ENCODE measurements at places on chromosomes 11 and 22.

DNA sequence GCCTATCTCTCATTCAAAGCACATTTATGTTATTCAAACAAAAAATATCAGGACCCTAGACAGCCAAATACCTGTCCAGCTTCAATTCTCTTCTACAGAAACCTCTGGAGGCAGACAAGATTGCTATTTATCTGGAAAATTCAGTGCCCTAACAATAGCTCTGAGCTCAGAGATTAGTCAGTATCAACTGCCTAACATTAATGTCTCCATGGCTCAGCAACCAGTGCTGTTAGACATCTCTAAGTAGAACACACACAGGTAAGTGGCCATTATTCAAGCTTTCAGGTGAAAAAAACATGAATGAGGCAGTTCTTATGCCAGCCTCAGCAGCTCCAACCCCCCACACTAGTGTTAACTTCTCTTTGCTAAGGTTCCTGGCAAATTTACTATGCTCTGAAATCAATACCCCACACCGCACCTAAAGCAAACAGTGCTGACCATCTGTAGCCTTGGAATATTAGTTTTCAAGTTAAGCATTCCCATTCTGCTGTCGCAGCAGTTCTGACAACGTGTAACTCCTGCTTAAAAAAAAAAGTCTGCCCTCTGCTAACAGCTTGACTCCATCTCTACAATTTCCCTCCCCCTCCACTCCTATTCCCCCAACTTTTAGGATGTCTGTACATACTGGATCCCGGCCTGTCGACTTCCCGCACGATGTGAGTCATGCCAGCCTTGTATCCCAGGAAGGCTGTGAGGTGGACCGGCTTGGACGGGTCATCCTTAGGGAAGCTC lies 1.5 kb downstream of the RPL3 start:
- no peak for DNase-seq

DNA sequence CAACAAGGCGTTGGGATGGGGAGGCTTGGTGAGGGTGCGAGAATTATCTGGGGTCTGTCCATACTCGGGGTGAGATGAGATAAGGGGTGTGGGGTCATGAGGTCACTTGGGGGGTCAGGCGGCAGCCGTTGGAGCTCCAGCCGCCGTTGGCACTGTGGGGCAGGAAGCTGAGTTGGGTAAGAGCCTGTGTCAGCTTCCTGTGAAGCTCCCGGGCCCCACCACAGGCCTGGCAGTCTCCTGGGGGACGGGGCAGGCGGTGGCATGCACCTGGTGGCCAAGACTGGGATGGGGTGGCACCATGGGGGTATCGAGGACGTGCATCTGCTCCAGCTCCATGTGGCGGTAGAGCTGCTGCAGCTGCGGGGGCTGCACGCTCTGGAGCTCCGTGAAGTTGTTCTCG lies 7.1 kb upstream of the MYBPC3 start:
- no peak for DNase-seq

DNA sequence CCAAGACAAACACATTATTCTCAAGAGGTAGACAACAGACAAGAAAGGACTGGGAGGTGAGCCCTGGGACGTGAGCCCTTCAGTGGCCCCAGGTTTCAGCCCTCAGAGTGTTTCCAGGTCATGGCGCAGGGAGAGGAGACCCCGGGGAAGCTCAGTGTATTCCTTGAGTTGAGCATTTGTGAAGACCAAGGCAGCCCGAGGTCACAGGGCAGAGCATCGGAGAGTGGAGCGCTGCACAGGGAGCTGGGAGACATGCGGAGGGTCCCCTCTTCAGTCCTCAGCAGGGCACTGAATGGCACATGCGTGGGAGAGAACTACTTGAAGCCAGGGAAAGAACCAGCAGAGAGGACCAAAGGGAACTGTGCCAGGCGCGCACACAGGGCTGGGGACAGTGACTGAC lies 11.7 kb downstream of the KRTAP5-6 start:
- DNase-seq = no peak

DNA sequence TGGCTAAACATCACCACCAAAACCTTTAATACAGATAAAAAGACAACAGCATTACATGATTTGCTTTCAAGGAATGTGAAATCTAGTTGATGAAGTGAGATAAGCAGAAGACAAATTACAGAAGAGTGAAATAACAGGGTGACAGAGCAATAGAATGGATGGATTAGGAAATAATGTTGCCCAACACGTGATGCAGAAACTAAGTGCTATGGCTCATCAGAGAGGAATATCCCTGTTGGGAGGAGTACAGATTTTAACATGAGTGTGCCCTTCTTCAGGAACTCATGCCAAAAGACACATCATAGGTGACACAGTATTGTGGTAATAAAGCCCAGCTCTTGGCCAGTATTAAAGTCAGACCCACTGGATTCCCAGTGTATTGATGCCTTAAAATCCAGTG lies 176.6 kb upstream of the RAG2 start:
- DNase-seq = no peak

DNA sequence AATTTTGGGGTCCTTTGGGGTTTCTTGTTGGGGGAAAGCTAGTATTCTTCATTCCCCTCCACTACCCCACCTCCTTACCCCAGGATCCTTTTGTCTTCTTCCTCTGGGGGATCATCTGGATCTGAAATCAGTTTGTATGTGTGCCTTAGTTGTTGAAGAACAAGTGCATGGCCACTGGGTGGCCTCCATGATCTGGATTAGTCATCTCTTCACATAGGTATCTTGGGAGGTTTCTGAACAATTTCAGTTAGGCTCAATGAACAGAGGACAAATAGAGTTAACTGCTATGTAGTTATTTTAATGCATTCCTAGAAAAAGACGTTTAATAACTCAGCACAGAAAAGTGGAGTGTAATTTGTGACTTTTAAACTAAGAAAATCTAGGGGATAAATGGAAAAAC lies 7.1 kb upstream of the VWA5A start:
- DNase-seq = peak; percentile 31

DNA sequence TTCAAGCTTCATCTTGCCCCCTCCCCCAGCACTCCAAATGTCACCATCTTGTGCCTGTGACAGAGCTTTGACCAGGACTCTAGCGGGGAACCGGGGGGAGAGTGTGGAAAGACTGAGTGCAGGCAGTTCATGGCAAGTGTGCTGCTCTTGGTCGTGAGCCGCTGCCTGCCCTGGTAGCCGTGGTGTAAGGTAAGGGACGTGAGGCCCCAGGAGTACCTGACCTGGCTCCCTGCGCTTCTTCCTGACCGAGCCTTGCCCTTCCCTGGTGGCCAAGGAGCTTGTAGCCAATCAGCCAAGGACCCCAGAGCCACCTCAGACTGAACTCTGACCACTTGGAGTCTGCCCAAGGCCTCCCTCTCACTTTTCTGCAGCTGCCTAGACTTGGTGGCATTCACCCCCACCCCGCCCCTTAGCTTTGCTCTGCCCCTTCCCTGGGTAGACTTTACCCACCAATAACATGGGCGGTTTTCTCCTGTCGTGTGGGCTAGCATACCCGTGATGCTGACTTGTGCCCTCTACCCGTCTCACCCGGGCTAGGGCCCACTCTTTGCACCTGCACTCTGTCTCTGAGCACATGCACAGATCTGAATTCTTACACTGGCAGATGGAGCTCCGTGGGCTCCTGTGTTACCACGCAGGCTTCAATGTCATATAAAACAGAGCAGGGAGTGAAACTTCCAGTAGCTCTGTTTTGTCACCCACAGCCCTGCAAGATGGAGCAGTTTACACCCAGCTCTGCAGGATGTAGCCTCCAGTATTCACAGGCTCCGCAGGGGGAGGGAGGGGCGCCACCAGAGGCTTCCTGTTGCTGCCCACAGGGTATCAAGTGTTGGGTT lies 1.5 kb downstream of the DGKZ start:
- peak; percentile 46 for DNase-seq

DNA sequence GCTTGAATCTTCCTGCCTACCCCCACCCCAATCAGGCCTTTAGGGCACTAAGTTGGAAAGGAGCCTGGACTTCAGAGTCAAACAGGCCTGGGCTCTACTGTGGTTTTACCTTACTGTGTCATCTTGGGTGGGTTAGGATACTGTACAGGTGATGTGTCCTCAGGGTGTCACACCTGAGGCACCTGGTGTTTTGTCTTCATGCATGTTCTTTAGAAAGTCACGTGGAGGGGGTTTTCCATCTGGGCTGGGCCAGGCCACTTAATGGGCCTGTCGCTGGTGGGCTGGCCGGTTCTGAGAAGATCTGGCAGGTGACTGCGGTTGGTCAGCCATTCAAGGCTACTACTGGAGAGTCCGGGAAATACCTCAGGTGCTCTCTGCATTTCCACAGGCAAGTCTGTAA lies 92.6 kb downstream of the SWAP70 start:
- DNase-seq = no peak

DNA sequence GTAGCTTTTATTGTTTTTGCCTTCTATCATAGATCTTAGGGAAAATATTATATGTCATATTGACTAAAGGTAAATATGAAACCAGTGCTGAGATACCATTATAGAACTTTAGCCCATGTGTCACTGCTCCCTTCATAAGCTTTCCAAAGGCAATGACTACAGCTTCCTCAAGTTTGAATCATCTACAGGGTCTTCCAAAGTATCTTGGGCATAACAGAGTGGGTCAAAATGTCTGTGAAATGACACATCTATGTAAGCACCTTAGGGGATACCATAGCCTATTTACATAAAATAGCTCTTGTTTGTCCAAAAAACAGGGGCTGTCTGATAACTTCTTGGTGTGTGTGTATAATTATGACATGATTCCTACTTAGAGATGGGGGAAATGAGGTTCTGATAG lies 52.5 kb downstream of the RELT start:
- DNase-seq = no peak

- DNase-seq = no peak
These were observed 651 bp downstream of the CRYAB start for GRCh38 chr11:111910676-111911562.

DNA sequence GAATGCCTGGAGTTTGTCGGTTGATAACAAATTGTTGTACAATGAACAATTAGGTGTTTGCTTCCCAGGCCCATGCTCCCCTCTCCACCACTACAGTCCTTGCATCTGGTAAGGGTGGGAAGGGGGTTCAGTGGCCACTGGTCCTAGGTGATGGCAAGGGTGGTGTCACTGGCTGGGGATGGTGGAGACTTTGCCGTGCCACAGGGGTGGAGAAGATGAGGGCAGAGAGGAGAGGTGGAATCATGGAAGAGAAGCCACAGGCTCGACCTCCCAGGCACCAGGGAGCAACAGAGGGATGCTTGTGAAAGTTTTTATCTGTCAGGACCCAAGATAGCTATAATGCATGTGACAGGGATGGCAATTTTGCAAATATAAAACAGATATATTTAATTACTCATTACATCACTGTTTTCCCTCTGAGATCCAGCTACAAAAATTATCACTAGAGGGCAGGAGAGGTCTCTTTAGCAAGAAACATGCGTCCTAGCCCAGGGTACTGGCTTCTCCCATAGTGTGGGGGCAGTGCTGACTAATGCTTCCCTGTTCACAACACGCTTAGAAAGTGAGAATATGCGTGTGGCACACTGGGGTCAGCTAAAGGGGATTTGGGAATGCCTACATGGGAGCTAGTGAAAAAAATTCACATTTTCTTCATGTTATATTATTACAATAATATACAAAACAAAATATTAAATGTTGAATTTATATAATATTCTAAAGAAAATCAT lies 49.0 kb upstream of the AMPD3 start:
- peak; percentile 58 for DNase-seq

GRCh38 chr11:127217452-127218274 lies 217.1 kb upstream of the KIRREL3 start:
- no peak for DNase-seq

GRCh38 chr11:70335511-70335910 lies 62.8 kb upstream of the CTTN start:
- no peak for DNase-seq

DNA sequence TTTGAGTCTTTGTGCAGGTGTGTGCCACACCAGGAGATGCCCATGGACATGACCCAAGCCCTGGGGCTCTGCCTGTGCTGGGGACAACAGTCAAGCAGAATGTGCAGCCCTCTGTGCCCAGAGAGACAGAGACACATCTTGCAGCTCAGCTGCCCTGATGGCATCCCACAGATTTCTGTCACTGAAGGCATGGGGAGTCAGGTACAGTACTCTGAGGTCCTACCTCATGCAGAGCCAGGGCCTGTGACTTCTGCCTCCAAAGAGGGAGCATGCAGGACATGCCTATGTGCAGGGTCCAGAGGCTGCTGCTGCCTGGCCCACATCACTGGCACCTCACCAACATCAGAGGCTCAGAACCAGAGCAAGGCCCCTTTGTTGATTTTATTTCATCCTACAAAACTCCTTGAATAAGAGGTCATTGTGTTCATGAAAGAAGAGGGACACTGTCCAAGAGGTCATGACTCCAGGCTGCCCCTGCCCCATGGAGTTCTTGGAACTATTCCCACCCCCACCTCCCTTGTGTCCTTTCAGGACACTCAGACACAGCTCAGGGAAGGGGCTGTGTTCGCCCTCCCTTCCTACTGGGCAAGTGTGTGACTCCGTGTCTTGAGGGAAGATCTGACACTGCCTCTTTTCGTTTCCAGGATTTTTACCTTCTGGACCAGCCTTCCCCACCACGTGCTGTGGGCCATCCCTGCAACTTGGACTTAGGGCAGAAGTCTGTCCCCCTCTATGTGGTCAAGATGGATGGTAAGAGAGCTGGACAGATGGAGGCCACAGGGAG lies 62.3 kb downstream of the BTG4 start:
- DNase-seq = no peak

Measured in transverse colon (tissue), 4 donors.